ENCODE measurements at places on chromosomes 5 and 9. TPM values are rescaled to one million over a fixed set of nuclear protein-coding genes. Genes with fewer than 3 reads are reported as not detected.
A peak's percentile ranks its signal among the peaks of the same experiment; 100 is the strongest.

DNA sequence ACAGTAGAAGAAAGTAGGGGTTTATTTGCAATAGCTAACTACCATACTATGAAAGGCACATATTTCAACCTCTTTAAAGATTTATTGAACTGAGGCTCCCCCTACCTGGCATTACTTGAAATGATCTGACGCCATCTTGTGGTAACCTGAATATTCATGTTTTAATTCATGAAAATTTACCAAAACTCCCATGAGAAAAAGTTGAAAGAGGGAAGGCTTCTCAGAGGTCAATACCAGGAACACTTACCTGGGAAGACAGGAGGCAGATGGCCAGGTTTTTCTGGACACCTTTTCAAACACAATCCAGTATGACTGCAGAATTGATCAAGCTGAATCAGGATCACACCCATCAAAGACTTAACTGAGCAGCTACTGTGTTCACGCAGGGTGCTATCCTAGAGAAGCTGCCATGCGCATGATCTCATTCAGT is 9.4 kb downstream of the PRELID2 start:
- DNase-seq, result peak; percentile 53

The RASGRF2 gene
- 7.6 TPM for total RNA-seq

DNA sequence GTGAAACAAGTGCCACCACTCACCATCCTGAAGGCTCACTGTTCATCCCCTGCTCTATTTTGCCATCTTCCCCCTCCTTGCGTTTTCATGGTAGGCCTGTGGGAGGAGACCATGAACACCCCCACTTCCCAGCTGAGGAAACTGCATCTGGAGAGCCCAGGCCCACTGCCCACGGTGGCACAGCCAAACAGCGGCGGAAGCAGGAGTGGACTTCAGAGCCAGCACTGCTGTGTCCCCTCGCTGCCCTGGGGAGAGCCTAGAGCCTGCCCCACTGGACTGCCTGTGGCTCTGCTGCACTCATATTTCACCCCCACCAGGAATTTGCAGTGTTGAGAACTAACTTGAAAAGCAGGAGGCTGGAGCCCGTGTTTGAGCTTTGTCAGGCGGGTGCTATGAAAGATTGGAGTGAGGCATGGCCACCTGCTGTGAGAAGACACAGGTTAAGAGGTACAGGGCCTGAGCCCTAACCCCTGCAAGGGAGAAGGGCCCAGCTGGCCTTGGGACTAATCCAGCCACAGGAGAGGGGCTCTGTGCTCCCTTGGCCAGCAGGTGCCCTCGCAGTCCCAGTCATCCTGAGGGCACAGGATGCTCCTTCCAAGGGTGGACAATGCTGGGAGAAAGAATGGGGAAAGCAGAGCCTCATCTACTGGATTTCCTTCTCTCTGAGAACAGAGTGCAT is 79.0 kb downstream of the MACROH2A1 start:
- no peak for DNase-seq

DNA sequence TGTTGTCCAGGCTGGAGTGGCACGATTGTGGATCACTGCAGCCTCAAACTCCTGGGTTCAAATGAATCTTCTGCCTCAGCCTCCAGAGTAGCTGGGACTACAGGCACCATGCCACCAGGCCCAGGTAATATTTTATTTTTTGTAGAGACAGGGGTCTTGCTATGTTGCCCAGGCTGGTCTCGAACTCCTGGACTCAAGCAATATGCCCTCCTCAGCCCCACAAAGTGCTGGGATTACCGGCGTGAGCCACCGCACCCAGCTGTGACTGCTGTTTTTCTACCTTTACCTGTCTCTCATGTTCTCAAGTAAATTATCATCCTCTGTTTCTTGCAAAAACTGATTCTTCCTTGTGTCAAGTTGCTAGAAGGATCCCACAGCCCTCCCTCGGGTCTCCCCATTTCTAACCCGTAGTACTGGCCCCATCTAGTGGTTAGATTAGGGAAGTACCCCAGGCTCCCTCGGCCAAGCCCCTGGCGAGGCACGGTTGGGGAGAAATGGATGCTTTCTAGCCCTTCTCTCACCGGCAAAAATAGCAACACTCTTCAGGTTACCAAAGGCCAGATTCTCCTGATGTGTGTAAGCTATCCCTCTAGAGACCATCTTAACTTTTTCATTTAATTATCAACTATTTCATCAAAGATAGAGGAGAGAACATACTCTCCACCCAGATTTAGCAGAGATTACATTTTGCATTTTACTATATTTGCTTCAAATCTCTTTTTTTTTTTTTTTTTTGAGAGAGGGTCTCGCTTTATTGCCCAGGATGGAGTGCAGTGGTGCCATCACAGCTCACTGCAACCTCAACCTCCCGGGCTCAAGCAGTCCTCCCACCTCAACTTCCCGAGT is 19.2 kb upstream of the TOR1B start:
- peak; percentile 94 for DNase-seq

The SPATA31E1 gene
- not detected for total RNA-seq

DNA sequence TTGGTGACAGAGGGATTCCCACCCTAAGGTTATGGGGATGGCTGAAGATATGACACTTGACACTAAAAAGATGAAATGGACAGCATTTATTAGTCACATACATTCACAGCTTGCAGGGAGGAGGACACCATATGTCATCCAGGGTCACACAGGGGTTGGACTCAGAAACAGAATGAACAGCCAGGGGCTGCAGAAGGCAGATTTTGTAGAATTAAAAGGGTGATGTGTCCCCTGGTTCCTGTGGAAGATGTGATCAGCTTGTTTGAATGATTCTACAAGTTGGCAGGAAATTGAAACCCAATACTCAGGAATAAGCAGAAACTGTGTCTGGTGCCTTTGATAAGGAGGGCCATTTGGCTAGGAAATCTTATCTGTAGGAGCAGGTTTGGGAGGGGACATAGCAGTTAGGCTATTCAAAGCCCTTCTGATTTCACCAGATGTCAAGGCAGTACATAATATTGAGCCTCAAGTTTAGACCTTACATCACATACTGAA is 102.3 kb upstream of the GRIN3A start:
- DNase-seq, result no peak

The CLIC3 gene
- total RNA-seq, result not detected

The C5orf46 gene
- not detected for total RNA-seq

GRCh38 chr5:65873181-65873750 is 53.1 kb upstream of the ERBIN start:
- DNase-seq, result no peak

The RABGAP1 gene
- total RNA-seq, result 81.0 TPM

DNA sequence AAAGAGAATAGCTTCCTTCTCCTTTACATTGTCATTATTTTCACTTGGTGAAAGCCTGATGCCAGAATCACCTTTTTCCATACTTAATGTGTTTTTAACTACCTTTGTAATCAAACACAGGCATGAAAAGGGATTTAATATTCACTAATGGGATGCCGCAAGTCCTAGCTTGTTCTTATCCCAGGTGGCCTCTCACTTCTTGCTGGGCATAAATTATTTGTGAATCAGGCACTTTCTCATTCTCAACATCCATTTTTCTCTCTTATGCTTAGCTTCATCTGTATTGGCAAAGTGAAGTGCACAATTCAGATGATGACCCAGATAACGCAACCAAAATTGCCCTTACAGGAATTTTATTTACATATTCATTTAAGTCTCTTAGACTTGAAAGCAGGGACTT is 10.9 kb downstream of the ACTL7B start:
- DNase-seq, result no peak

GRCh38 chr9:111798786-111799185 is 4.0 kb upstream of the SHOC1 start:
- DNase-seq, result no peak

GRCh38 chr9:20811872-20812271 is 127.8 kb downstream of the FOCAD start:
- DNase-seq, result no peak

The SLC45A2 gene
- total RNA-seq, result 0.26 TPM

The NEUROG1 gene
- not detected for total RNA-seq

GRCh38 chr9:132973166-132973565 is 5.3 kb upstream of the GFI1B start:
- no peak for DNase-seq

DNA sequence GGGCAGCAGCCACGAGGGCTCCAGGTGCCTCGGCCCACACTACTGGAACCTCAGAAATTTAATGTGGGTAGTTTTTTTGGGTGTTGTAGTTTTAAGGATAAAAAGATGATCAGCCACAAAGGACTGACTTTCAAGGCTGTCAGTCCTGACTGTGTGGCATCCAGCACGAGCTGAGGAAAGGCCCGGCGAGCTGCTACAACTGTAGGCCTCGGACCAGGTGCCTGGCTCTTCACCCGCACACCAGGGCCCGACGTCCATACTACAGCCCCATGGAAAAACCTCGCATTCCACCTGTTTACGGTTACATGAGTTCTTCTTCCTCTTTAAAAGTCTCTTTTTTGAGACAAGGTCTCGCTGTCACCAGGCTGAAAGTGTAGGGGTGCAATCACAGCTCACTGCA is 2.6 kb downstream of the CLPTM1L start:
- DNase-seq, result no peak

- no peak for DNase-seq
Observed at GRCh38 chr9:134267881-134268724, 58.2 kb upstream of the RXRA start.

DNA sequence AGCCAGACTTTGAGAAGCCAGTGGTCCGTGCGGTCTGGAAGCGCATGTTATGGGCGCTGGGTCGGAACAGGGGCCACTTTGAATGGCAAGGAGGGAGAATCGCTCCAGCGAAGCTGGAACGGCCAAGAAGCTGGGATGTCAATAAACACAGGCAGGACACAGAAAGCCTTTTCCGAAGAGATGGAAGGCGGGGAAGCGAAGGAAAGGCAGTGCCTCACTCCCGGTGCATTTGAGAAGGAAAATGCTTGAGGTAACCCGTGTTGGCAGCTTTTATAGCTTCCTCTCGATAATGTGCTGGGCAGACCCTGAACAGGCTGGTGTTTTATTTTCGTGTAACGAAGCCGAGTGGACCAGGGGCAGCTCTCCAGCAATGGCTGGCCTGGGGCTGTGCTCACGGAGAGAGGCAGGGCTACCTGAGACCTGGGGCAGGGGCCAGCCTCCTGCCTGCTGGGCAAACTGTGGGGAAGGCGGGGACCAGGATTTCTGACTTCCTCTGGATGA is 84.2 kb upstream of the SPRY4 start:
- no peak for DNase-seq

- DNase-seq, result no peak
Observed at GRCh38 chr9:18673179-18673578, 199.2 kb downstream of the ADAMTSL1 start.

DNA sequence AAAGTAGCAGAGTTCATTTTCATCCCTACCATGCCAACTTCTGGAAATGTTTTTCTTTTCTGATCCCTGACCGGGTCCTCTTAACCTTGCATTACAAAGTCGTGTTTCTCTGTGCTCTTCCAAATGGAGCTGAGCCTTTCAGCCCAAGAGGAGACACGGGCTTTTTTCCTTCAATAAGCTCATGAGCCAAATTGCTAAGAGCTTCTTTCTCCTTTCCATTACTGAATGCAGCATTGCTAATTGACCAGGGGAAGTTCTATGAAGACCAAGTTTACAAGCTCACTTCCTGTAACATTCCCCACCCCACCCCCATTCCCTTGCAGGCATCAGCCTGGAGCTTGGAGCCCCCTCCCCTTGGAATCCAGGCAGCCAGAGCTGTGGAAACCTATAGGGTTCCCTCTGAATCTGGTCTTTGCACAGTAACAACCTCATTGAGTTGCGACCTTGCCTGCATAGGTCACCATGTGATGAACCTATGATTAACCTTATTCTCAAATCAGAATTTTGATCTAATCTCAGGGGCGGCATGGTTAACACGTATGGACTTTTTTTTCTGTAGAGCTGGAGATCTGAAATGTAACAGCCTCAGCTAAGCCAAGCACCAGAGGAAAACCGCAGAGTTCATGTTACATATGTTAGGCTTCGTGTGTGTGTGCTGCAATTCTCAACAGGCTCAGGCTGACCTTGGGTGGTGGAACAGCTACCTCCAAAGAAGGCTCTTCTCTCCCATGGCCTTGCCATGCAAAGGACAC is 395.7 kb upstream of the ZNF462 start:
- DNase-seq, result no peak

DNA sequence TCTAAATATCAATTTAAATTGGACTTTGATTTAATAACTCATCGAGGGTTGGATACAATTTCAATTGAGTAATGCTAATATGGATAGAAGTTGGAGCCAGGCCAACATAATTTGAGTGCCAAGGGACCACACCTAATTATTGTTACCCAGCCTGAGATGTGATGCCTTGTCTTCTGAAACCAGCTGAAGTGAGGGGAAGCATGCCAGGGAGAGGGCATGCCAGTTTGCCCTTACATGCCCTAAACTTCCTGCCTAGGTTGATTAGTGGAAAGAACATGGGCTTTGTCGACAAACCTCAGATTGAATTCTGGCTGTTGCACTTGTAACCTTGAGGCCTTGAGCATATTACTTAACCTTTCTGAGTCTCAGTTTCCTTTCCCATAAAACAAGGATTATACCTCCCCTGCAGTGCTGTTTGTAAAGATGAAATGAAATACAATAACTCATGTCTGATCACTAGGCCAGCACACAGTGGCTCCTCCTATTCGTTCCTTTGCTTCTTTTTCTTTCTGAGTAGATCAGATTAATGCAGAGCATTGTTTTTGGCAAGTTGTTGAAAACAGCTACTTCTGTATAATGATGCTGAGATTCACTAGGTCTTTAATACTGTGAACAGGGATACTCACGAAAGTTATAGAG is 412.8 kb downstream of the TLE4 start:
- DNase-seq, result no peak

DNA sequence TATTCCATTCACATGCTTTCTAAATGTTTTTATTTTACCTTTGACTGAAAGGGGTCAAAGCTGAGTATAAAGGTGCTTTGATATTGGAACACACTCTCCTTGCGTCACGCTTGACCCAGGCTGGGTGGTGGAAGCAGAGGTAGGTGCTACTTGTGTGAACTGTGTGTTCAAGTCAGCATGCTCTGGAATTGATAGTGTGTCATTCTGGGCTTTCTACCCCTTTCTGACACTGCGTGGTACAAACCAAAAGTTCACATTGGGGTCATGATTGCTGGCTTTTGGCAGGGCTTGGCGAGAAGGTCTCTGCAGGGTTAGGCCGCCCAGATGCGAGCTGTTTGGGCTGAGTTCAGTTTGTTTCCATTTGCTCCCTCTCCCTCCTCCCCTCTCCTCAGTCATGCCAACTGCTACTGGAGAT is 131.8 kb downstream of the ADAMTSL1 start:
- DNase-seq, result no peak

The SFXN1 gene
- total RNA-seq, result 18.1 TPM

The GMCL2 gene
- not detected for total RNA-seq

DNA sequence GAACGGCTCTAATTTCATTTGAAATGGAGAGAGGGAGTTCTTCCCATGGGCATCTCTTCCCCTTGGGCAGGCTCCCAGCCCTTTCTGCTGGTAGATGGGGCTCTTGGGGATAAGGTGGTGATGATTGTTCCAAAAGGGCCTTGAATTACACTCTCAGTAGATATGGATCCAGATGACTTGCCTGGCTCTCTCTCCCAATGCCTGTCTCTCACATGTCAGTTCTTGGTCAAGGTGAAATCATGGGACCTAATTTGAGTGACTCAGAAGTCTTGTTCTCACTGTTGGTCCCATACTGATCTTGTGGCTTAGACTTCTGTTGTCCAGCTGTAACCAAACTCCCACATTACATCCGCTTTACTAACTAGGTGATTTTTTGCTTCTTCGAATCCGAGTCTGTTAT is 317.0 kb upstream of the RFX3 start:
- no peak for DNase-seq

All from esophagus muscularis mucosa (tissue), 4 donors.